ENCODE measurements at places on chromosomes 6 and 20. TPM values are rescaled to one million over a fixed set of nuclear protein-coding genes. Genes with fewer than 3 reads are reported as not detected.

- DNase-seq = no peak
Observed at GRCh38 chr20:50877232-50877743, 53.9 kb downstream of the ADNP start.

DNA sequence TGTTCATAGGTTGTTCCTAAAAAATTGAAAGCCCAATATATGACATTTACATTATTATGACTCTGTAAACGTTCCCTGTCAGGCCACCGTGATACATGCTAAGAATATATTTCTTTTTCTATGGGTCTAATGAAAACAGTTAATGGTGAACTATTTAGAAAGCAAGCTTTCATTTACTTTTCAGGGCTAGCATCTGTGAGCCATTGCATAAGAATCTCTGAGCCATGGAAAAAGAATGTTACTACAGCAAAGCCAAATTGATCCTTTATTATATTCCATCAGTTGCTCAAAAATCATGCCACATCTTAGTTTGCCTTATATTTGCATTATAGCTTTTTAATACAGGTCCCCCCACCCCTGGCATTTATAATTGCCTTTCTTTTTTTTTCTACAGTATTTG is 275.5 kb downstream of the ZFAND3 start:
- DNase-seq = peak; percentile 62

DNA sequence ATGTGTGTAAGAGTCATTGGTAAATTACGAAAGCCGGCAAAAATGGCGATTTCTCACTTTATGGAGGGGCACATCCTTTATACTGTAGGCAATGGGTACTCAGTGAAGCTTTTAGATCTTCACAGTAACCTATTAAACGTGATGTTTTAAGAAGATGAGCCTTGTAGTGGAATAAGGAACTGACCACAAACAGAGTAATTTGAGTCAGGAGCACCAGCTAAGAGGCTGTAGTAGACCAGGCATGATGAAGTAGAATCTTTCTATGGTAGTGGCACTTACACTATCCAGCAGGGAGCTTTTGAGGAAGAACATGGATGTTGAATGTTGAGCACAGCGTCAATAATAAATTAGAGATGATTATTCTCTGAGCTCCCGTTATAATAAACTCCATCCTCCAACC is 65.9 kb downstream of the HIVEP2 start:
- DNase-seq = no peak

GRCh38 chr6:1504465-1504864 is 105.2 kb upstream of the FOXC1 start:
- no peak for DNase-seq

DNA sequence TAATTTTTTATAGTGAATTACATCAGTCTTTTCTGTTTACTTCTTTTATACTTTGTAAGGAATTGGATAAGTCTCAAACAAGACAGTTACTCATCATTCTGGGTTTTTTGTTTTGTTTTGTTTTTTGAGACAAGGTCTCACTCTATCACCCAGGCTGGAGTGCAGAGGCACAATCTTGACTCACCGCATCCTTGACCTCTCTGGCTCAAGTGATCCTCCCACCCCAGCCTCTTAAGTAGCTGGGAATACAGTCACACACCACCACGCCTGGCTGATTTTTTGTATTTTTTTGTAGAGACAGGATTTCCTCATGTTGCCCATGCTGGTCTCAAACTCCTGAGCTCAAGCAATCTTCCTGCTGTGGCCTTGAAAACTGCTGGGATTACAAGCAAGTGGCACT is 524.3 kb downstream of the EYS start:
- peak; percentile 20 for DNase-seq

- DNase-seq = no peak
Observed at GRCh38 chr6:11224966-11225463, 7.5 kb downstream of the NEDD9 start.

GRCh38 chr6:101434601-101435000 is 41.1 kb downstream of the GRIK2 start:
- DNase-seq = no peak

GRCh38 chr6:147467886-147468285 is 40.6 kb upstream of the SAMD5 start:
- no peak for DNase-seq

- DNase-seq = no peak
Observed at GRCh38 chr20:57262301-57262700, 4.1 kb downstream of the BMP7 start.

DNA sequence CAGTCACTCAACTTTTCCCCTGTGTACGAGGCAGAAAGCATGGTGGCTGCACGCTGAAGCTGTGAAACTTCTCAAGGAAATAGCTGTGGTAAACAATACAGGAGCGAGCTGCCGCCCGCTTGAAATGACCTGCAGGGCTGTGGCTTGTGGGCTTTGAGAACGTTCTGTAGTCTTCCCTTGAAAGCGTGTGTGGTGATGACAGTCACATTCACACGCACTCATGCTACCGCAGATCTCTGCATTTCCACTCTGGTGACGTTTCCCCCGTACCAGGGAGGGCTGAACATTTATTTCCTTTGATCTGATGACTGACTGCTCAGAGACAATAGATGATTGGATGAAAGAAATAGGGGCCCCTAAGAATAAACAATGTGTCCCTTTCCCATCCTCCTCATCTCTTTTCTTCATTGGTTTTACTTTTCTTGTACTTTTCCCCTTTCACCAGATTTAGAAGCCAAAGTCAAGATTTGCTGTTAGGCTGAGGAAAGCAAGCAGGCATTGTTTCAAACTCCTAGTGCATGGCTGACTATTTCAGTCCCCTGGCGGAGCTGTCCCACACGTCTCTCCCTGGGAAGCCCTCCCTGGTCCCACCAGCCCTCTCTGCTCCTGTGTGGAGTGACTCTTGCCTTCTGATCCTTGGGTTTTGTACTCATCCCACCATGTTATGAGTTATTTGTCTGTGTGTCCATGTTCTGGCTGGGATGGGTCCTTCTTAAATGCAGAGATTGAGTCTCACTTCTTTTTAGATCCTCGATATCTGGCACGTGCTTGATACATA is 3.9 kb downstream of the SYTL3 start:
- DNase-seq = peak; percentile 64

GRCh38 chr6:84172080-84172479 is 55.4 kb downstream of the CEP162 start:
- no peak for DNase-seq

DNA sequence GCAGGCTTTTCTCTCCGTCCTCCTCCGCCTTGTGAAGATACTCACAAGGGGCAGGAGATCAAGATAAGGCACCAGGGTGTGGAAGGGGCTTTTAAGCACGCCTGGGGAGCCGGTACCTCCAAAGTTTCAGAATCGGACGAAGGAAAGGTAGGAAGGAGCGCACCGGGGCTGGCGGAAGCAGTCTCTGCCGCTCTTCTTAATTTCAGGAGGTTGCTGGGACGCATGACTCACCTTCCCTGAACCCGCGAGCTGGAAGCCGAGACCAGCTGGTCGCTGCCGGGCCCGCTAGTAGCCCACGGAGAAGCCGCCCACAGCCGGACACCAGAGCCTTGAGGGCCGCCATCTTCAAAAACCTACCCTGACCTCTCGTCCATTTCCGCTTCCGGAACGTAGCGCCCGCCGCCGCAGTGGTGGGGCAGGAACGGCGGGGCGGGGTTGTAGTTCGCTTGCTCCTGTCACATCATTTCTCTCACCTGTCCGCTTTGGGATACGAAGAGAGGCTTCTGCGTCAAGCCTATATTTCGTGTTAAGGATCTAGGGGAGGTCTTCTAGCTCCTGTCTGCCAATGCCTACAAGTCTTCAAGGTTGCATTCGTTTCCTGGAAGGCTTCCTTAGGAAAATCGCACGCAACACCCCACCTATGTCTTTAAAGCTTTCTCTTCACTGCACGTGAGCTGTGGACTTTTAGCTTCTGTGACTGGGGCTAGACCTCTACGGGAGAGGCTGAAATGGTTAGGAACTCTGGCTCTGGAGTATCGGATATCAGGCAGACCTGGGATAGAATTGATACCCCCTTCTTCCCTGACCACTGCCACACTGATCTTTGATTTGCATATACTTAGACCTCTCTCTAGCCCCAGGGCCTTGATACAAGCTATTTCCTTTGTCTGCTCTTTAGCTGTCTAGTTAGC is at the start of gene MRPS18A:
MRPS18A (minus strand) TSS at position 355 of the 911 bp plus-strand sequence; CDS start at position 343, 12 bp downstream.
- peak; percentile 67 for DNase-seq

- no peak for DNase-seq
Observed at GRCh38 chr20:47099825-47100441, 205.3 kb downstream of the EYA2 start.

DNA sequence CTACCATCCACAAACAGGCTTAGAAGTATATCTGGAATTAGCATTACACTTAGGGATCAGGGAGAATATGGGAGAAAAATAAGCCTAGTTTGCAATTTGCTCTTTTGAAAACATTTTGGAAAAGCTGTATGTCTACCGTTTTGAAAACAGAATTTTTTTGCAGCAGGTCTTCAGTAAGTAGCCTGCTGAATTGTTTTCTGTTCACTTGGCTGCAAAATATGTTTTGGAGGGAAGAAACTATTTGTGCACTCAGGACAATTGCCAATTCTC is 39.6 kb downstream of the ILRUN start:
- peak; percentile 76 for DNase-seq

DNA sequence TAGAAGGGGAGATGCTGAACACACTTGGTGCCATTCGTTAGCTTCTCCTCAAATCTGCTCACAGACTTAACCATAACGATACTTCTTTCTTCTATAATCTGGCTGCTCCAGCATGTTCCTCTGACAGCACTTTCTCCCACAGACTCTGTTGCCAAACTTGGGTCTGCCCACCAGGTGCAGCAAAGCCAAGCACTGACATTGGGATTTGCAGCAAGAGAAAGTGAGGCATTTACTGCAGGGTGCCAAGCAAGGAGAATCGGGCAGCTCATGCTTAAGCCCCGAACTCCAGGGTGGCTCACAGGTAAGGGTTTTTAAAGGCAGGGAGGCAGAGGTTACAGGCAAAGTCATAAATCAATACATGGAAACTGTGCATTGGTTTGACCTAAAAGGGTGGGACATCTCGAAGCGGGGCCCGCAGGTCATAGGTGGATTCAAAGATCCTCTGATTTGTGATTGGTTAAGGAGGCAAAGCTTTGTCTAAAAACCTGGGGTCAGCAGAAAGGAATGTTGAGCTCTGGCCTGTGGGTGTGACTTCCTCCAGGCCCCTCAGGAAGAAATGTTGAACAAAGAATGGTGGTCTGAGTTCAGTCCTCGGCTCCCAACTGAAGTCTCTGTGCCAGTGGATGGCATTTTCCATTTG is 25.1 kb upstream of the PNPLA1 start:
- DNase-seq = no peak

DNA sequence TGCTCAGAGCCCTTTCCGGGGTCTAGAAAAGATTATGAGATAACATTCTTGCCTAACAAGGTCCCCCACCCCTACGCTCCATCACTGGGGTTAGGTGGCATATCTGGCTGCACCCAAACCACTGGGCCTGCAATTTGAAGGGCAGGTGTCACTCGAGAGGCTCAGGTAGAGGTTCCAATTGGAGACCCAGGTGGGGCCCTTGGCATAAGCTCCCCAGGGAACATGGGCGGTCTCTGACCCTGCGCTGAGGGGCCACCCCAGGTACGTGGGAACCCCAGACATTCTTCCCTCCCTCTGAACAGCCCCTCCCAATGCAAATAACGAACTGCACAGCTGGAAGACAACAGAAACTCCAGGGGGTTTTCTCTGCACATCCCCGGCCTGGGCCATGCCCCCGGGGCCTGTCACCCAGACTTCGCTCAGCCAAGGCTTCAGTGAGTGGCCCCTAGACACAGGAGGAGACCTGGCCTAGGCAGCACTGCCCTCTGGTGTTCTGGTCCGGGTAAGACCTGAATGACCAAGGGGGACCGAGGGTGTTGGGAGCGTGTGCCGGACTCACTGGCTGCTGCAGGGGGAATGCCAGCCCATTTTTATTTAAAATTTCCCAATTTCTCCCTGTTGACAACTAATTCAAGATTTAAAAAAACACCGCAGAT is 47.5 kb downstream of the DSTN start:
- no peak for DNase-seq

- DNase-seq = no peak
Observed at GRCh38 chr6:7742223-7742785, 16.4 kb downstream of the BMP6 start.

GLP1R gene
- not detected for total RNA-seq

FAM162B gene
- total RNA-seq = not detected

LAMA5 gene
- 285 TPM for total RNA-seq

TMEM14C gene
- total RNA-seq = 128 TPM

ZNF311 gene
- total RNA-seq = 1.7 TPM

LTA gene
- total RNA-seq = not detected

TAGAP gene
- total RNA-seq = 0.10 TPM

RAB44 gene
- 0.14 TPM for total RNA-seq

B4GALT5 gene
- 39.1 TPM for total RNA-seq

MATN4 gene
- total RNA-seq = 0.19 TPM

All from astrocyte (in vitro differentiated cells and primary cell).